Cortex of kidney (tissue), 1 donor: ENCODE measurements at places on chromosomes 2 and 18.

GRCh38 chr2:145874466-145874865, 1354.5 kb upstream of the ZEB2 start:
- no peak for DNase-seq

DNA sequence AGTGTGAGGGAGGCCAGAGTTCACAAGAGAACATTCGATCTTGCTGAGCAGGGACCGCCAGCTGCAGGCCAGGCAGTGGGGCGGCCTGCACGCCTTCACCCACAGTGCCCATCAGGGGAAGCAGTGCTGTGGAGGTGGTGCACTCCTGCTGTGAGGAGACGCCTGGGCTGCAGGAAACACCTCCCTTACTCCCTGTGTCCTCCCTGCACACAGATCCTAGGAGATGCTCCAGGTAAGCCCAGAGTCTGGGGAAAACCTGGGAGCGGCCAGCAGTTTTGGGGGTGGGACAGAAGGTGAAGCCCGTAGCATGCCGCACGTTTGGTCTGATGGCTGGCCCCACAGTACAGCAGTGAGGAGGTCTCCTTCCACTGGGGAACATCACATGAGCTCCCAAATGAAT, 180.8 kb upstream of the RAB6C start:
- DNase-seq: no peak

DNA sequence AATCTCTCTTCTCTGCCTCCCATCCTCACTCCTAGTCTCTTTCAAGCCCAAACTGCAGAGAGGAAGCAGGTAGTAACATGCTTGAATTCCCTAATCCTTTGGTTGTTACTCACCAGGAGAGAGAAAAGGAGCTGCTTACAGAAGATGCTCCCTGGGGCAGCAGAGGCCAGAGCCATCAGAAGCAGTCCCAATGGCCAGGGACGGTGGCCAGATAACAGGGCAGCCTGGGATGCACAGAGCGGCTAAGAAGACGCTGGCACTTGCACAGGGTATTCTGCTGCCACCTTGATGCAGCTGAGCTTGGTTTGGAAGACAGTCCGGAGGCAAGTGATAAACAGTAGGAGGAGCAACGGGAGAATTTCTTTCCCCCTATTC, 250 bp downstream of the DSC1 start:
- no peak for DNase-seq

- DNase-seq: no peak
These were observed 88.9 kb downstream of the TMEM185B start for GRCh38 chr2:120134263-120134662.

DNA sequence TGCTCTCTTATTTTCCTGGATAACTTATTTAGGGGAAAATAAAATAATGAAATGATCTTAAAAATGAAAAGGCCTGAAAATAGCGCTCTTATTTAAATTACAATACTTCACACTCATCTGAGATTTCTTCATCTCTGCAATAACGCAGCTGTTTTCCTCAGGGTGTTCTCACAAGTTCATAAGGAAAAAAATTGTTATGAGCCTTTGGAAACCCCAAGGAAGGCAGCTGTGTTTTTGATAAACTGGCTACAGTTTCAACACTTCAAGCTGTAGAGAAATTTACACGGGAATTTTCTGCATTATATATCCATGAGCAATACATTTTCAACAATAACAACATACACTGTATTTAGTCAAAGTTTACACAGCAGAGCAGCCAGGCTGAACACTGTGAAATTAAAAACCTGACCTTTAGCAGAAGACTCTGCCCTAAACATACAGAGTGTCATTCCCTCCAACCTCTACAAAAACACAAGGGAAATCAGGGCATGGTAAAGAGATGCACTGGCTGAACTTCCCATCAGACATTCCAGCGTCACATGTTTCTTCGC, 959.6 kb downstream of the SLC4A3 start:
- DNase-seq: no peak
